ENCODE measurements at places on chromosomes 7 and 10. TPM values are rescaled to one million over a fixed set of nuclear protein-coding genes. Genes with fewer than 3 reads are reported as not detected.

The PBLD gene
- 0.94 TPM for polyA plus RNA-seq

The SPDYE18 gene
- 0.24 TPM for polyA plus RNA-seq

The CRYGN gene
- polyA plus RNA-seq, result not detected

GRCh38 chr7:147894271-147894670 is 696.3 kb upstream of the C7orf33 start:
- H3K27me3 ChIP-seq, result no peaks in the 10 kb centered on the region
- H3K27ac ChIP-seq, result no peak overlapping the region
- H3K4me1 ChIP-seq, result peaks cover 7% of the 10 kb centered on the region
- H3K36me3 ChIP-seq, result no peaks in the 10 kb centered on the region

- DNase-seq, result no peak
- no peak overlapping the region for H3K27ac ChIP-seq
- H3K4me1 ChIP-seq, result peaks cover 8% of the 10 kb centered on the region
- H3K27me3 ChIP-seq, result no peaks in the 10 kb centered on the region
These were observed 21.4 kb upstream of the GSDME start for GRCh38 chr7:24778543-24779282.

- H3K4me3 ChIP-seq, result no peak overlapping the region
- no peaks in the 10 kb centered on the region for H3K4me1 ChIP-seq
- DNase-seq, result no peak
- H3K27ac ChIP-seq, result no peak overlapping the region
These were observed 35.1 kb downstream of the C10orf120 start for GRCh38 chr10:122664501-122664900.

DNA sequence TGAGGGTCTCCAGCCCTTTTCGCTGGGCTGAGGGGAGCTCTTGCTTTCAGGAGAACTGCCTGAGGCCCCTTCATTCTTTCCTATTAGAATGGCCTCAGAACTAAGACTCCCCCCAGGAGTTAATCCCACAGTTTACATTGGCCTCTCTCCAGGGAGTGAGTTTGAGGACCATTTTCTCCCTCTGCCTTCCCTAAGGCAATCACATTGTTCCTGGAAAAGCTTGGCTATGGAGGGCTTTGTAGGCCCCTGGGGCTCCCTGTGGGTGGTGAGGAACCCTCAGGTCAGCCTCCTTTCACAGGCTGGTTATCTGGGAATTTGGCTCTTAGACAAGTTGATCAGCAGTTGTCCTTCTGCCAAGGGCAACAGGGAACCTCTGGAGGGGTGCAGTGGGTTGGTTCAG is 343.7 kb downstream of the RPS24 start:
- no peaks in the 10 kb centered on the region for H3K27me3 ChIP-seq
- H3K36me3 ChIP-seq, result no peaks in the 10 kb centered on the region
- no peak for DNase-seq
- H3K4me1 ChIP-seq, result peaks cover 30% of the 10 kb centered on the region
